H9 (cell line): ENCODE measurements at places on chromosomes 3 and 15.

DNA sequence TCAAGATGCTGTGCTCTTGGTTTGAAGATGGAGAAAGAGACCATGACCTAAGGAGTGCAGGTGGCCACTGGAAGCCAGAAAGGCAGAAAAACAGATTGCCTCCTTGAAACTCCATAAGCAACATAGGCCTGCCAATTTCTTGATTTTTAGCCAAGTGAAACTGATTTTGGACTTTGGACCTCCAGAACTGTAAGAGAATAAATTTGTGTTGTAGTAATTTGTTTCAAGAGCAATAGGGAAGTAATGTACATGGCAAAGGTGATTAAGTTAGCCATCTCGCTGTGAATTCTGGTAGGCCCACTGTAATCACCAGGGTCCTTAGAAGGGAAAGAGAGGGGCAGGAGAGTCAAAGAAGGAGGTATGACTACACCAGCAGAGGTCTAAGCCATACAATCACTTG, 238.8 kb downstream of the CNTN3 start:
- no peak for DNase-seq

- no peak for DNase-seq
Observed at GRCh38 chr15:55915876-55916567, 77.4 kb downstream of the NEDD4 start.

DNA sequence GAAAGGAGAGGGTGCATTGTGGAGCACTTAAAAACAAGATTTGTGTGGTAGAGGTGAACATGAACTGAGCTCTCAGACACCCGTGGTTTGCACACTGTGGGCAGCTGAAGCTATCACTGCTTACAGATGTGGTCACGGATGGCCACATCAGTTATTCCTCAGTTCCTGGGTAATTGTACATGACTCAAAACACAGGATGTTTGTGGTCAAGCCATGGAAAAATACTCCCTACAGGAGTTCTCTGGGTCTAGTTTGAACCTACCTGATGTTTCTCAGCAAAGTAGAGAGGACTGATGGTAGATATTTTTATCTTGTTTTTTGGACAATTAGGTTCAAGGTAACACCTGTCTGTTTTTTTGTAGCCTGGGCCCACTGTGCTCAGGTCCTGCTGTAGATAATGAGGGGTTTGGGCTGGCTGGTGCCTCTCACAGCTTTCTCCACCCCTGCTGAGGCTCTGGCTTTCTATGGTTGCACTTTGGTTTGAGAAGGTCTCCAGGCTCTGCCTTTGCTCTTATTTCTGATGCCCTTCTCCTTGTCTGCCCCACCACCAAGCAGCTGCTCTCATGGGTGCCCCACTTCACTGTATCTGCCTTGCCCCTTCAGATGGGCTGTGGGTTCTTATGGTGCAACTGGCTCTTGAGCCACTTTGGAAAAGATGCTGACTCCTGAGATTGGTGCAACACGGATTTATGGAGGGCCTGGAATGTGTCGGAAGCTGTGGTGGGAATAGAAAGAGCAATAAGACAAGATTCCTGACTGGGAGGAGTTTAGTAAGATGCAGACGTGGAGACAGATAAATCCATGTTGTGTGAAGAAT, 40.1 kb downstream of the CDCP1 start:
- DNase-seq, result no peak

DNA sequence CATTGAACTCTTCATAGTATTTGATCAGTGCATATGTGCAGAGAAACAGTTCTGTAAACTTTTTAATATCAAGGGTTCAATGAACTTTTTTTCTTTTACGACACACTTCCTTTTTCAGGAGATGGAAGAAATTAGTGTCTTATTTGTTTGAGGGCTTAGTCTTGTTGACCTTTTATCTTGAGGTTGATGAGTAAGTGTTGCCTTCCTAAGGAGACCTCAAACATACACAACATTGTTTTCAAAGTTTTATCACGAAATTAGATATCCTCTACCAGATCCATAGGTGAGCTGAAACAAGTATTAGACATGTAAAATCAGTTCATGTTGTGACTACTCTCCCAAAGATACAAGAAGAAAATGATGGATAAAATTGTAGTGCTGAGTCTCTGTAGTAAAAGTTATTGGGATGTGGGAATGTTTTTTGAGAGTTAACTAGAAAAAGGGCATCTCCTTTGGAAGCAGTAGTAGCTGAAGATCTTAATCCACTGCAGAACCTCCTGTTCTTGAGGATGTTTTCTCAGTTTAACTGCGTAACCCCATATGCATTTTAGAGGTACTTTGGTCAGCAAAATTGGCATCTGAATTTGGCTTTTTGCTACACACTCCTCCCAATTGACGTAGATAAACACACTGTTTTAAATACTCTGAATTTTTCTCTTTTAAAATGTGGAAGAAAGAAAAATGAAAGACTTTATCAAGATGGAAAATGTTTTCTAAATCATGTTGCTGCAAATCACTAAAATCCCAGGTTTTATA, 116.8 kb downstream of the GALK2 start:
- DNase-seq, result no peak

GRCh38 chr3:23263796-23264195, 60.7 kb downstream of the UBE2E2 start:
- no peak for DNase-seq

DNA sequence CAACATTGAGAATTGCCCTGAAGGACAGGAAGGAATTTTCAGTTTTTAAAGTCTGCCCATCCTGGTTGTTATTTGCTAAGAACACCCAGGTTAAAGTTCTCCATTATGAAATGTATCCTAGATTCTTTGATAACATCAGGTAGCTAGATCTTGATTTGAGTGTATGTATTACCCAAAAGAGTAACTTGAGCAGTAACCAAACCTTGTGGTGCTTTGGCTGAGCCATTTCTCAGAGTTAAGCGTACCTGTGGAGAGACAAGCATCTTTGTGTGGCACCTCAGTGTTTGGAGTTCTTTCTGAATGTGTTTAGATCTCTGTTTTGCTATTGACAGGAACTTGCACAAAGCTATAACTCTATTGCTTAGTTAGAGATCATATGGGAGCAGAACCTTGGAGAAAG, 20.4 kb downstream of the CEP97 start:
- no peak for DNase-seq

- no peak for DNase-seq
Observed at GRCh38 chr3:116443191-116443661, 2.1 kb downstream of the LSAMP start.

- DNase-seq, result no peak
Observed at GRCh38 chr3:44981220-44981619, 5.2 kb downstream of the EXOSC7 start.

GRCh38 chr15:86541540-86541939, 461.9 kb downstream of the AGBL1 start:
- no peak for DNase-seq

GRCh38 chr3:141933421-141934300, 57.2 kb downstream of the ATP1B3 start:
- no peak for DNase-seq

DNA sequence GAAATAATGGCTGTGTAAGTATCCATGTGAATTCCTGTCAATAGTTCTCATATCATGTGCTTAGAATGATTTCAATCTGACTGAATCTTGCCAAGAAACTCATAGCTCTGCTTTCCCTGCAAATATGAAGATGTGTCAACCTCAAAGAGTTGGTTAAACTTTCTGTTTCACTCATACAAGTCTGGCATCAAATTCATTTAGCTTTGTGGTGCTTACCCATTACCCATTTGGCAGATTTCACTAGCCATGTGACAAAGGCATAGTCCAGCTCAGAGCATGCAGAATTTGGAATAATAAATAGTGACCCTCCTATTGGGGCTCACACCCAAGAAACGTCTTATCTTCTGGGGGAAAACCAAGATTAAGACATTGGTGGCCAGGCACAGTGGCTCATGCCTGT, 256.6 kb upstream of the TPRG1 start:
- no peak for DNase-seq

DNA sequence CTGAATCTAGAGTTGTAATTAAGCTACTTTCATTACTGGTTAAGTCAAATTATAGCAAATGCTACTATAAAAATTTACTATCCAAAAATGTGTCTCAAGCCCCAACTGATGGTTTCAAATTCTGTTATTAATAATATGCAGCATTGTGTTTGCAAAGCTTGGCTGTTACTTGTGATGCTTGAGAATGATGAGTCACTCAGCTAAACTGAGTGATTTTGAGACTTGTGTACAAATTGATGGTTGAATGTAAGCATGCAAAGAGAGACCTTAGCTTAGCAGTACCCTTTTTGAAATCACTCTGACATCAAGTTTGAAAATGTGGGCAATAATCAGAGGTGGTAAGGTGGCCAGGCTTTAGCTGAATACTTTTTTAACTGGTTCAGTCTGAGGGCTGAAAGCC, 27.6 kb downstream of the OPA1 start:
- no peak for DNase-seq

- DNase-seq, result no peak
Observed at GRCh38 chr15:72200395-72201237, 3.0 kb upstream of the GRAMD2A start.

DNA sequence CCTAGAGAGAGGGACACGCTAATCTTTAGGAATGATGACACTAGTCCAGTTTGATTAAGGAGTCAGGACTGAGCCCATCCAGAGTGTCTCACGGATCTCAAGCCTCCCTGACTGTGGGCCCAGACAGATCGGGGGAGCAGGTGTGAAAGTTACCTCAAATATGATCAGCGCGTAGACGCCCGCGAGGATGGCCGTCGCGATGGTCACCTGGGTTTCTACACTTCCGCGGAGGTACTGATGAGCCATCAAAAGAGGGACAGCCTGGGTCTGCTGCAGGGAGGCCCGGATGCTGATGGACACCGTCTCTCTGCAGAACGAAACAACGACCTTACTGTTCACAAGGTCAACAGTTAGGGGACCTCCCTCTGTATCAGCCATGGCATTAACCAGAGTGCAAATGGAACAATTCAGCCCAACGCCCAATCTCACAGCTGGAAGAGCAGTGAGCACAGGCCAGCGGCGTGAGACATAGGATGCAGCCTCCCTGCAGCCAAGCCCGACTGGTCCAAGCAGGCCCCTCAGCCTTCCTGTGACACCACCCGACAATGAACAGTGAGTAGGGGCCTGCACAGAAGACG, 84.4 kb downstream of the OCA2 start:
- DNase-seq, result no peak

DNA sequence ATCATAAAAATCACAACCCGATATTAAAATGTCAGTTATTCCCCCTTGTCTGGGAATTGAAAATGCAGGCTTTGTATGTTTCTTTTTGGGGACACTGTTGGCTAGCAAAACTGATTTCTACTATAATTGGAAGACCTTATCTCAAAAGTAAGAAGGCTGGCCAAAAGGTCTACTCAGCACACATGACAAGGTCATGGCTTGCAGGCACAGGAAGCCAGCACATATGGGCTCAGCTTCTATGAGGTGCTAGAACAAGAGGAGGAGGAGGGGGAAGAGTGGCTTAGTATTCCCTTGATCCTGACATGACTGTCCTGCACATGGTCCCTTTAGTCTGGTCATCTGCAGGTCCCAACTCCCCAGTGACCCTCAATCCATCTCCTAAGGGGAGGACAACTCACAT, 681.2 kb downstream of the SQOR start:
- no peak for DNase-seq

DNA sequence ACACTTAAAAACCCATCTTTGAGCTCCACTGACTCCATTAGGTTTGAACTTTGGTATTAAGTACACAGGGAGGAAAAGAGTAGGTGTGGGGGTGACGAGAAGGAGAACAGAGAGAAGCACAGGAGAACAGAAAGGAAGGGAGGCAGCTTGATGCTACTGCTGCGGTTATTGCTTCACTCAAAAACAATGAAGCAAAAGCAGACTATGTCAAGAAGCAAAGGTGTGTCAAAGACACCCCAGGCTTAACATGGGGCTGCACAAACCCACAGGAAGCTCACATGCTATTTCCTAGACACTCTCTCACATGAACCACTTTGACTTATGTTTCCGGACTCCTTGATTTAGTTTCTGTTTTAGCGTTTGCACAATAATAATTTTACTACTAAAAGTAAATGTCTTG, 961.0 kb upstream of the CFAP20DC start:
- no peak for DNase-seq

GRCh38 chr3:134606033-134607025, 44.5 kb downstream of the KY start:
- no peak for DNase-seq

- DNase-seq, result no peak
Observed at GRCh38 chr3:167172377-167172776, 207.7 kb downstream of the ZBBX start.

GRCh38 chr15:60423537-60423936, 25.8 kb upstream of the ANXA2 start:
- no peak for DNase-seq

- no peak for DNase-seq
Observed at GRCh38 chr3:185225523-185225922, 28.3 kb downstream of the EHHADH start.

DNA sequence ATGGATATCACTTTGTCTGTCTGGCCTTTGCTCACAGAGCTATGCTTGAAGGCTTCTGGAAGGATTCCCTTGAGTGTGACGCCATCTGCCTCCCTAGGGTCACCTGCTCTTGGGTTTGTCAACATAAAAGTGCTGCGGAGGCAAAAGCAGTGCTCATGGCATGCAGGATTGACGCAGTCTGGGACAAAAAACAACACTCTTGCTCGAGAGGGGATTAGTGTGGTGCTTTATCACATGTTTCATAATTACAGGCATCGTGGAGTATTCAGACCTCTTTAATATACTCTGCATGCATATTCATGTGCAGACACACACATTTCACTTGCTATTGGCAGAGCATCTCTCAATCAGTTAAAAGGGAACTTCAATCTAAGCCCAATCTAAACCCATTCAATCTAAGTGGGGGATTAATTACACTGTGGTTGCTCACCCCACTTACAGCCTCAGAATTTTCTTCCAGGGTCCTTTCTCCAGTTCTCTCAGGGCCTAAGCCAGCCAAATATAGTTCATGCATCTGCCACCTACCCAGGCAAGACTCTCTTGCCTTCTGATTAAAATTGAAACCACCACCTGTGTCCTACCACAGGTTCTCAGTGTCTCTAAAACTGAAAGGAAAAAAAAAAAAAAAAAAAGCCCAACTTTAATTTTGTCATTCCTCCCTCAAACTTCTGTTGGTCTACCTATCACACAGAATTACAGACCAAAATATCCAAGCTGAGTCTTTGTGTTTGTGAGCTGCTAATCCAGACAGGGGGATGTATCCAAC, 75.6 kb downstream of the BFSP2 start:
- no peak for DNase-seq

GRCh38 chr3:69051756-69052471, at the start of gene TMF1:
TSS of gene TMF1 (minus strand) at chr3:69052333. CDS start at chr3:69052086, 247 bp downstream.
- peak; percentile 98 for DNase-seq

GRCh38 chr3:151067158-151067557, 18.3 kb upstream of the MED12L start:
- peak; percentile 42 for DNase-seq

GRCh38 chr3:24162929-24163328, 217.8 kb downstream of the NR1D2 start:
- no peak for DNase-seq

GRCh38 chr15:49926740-49927139, 192.3 kb downstream of the ATP8B4 start:
- no peak for DNase-seq

GRCh38 chr3:125349556-125350165, 25.5 kb downstream of the ZNF148 start:
- DNase-seq, result no peak

- no peak for DNase-seq
Observed at GRCh38 chr15:25738171-25738965, 124.8 kb downstream of the ATP10A start.
